ENCODE measurements at places on chromosomes 5 and 9. TPM values are rescaled to one million over a fixed set of nuclear protein-coding genes. Genes with fewer than 3 reads are reported as not detected.

- no peak for DNase-seq
- H3K4me1 ChIP-seq = no peaks in the 10 kb centered on the region
- no peak overlapping the region for H3K27ac ChIP-seq
- no peak overlapping the region for H3K4me3 ChIP-seq
Measured at GRCh38 chr5:102153003-102153759, 142.9 kb downstream of the SLCO4C1 start.

- H3K36me3 ChIP-seq = no peaks in the 10 kb centered on the region
- no peak overlapping the region for H3K27ac ChIP-seq
- DNase-seq = no peak
- no peak overlapping the region for H3K4me3 ChIP-seq
Measured at GRCh38 chr5:39231705-39232525, 12.6 kb upstream of the FYB1 start.

DNA sequence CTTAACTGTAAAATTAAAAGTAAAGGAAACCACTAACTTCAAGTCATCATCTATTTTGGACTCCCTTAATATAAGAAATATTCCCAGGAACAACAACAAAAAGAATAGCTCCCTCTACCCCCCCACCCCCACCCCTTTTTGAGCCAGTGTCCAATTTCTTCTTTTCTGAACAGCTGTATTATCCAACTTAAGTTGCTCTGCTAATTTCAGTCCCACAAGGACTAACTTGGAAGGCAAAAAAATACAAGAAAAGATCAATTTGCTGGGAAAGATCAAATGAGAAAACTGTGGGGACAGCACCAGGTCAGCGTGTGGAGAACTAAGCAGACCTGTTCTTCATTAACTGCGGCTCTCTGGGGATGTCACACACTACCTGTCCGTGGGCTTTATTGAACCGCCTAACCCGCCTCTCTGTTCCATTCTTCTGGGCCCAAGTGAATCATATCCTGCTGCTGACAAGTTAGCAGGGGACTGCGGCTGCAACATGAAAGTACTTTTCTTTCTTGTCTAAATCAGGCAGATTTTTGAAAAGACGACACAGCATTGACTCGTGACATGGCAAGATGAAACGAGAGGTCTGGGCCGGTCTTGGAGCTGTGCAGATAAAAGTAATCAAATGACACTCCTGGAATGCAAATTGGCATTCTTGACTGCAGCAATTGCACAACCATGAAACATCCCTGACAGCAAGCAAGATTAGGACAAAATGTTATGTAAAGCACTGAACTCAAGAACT lies 2.7 kb downstream of the BNC2 start:
- no peak overlapping the region for H3K27ac ChIP-seq
- H3K27me3 ChIP-seq = peaks cover 27% of the 10 kb centered on the region
- no peaks in the 10 kb centered on the region for H3K36me3 ChIP-seq
- peaks cover 10% of the 10 kb centered on the region for H3K4me1 ChIP-seq
- no peak for DNase-seq

DNA sequence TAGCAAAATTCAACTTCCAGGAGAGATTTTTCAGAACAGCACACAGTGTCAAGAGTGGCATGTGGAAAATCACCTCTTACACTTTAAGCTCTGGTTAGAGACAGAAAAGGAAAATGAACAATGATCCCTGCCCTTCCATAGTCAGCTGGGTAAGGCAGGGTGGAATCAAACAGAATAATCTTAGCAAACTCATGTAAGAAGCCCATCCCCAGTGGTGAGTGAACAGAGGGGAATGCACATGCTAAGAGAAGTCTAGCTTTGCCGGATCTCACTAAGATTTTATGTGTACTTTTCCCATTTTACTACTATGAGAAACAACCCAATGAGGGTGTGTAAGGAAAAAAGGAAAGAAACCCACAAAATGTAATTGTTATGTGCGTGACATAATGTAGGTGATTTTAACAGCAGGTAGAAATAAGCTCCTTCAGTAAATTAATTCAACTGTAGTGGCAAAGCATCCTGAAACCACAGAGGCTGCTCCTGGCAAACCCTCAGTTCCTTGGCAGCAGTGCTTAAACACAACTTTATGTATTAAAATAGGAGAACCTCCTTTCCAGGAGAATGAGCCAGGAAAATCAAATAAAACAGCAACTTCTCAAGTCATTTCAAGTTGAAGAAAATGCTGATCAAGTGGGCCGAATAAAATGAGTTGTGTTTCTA lies 366.0 kb upstream of the TRPC7 start:
- H3K4me3 ChIP-seq = no peak overlapping the region
- DNase-seq = no peak
- no peaks in the 10 kb centered on the region for H3K36me3 ChIP-seq
- no peaks in the 10 kb centered on the region for H3K27me3 ChIP-seq

DNA sequence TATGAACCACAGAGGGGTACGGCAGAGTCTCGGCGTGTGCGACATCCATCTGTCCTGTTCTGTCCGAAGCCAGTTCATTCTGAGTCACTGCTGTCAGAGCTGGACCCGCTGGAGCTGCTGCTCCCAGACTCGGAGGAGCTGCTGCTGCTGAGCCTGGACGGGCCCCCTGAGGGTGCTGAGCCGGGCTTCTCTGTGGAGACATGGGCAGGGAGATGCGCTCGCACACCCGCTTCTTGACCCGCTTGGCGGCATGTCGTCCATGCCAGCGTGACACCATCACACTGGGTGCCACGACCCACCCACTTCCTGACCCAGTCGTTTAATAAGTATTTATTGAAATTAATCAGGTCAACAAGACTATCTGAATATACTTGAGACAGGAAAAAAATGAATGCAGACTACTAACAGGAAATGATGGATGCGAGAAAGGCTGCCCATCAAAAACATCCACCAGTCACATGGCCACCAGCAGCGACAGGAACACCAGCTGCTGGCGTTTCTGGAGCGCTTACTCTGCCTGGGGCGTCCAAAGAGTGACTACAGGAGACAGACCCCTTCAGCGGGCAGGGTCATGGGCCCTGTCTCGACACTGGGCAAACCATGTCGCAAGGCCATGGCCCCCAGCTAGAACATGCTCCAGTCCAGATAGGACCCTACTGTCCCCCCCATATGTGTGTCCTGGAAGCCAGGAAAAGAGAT lies 8.4 kb downstream of the BRD3OS start:
- no peaks in the 10 kb centered on the region for H3K27me3 ChIP-seq
- H3K4me3 ChIP-seq = no peak overlapping the region
- no peak overlapping the region for H3K27ac ChIP-seq
- peaks cover 44% of the 10 kb centered on the region for H3K36me3 ChIP-seq
- H3K4me1 ChIP-seq = no peaks in the 10 kb centered on the region

DNA sequence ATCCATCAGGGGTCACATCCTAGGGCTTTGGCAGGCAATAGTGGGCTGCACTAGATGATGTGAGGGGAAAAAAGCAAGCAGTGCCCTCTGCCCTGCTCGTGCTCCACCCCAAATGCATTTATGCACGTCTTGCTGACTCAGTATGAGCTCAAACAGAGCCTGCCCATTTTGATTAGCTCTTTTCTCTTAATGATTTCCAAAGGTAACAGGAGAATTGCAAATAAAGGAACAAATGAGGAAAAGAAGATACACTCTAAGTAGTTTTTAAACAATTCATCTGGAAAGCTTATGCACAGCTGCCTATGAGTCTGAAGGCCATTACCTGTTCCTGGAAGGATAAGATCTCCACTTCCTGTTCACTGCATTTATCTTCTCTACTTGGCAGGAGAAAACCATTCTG lies 364.2 kb downstream of the TMEM232 start:
- no peaks in the 10 kb centered on the region for H3K4me1 ChIP-seq
- H3K27ac ChIP-seq = no peak overlapping the region
- DNase-seq = no peak
- no peaks in the 10 kb centered on the region for H3K27me3 ChIP-seq

- H3K27me3 ChIP-seq = peaks cover 4% of the 10 kb centered on the region
- H3K27ac ChIP-seq = peak overlapping the region; percentile 59
- peaks cover 7% of the 10 kb centered on the region for H3K4me1 ChIP-seq
- DNase-seq = peak; percentile 64
Measured at GRCh38 chr9:96686638-96687335, 31.7 kb upstream of the PRXL2C start.

- no peaks in the 10 kb centered on the region for H3K4me1 ChIP-seq
- H3K27ac ChIP-seq = no peak overlapping the region
- no peak overlapping the region for H3K4me3 ChIP-seq
- H3K36me3 ChIP-seq = no peaks in the 10 kb centered on the region
- no peaks in the 10 kb centered on the region for H3K27me3 ChIP-seq
Measured at GRCh38 chr5:93034621-93035590, 546.1 kb downstream of the NR2F1-AS1 start.

BARHL1 gene
- not detected for total RNA-seq
